Left colon (tissue), 2 donors: ENCODE measurements at places on chromosomes 5 and 9.

DNA sequence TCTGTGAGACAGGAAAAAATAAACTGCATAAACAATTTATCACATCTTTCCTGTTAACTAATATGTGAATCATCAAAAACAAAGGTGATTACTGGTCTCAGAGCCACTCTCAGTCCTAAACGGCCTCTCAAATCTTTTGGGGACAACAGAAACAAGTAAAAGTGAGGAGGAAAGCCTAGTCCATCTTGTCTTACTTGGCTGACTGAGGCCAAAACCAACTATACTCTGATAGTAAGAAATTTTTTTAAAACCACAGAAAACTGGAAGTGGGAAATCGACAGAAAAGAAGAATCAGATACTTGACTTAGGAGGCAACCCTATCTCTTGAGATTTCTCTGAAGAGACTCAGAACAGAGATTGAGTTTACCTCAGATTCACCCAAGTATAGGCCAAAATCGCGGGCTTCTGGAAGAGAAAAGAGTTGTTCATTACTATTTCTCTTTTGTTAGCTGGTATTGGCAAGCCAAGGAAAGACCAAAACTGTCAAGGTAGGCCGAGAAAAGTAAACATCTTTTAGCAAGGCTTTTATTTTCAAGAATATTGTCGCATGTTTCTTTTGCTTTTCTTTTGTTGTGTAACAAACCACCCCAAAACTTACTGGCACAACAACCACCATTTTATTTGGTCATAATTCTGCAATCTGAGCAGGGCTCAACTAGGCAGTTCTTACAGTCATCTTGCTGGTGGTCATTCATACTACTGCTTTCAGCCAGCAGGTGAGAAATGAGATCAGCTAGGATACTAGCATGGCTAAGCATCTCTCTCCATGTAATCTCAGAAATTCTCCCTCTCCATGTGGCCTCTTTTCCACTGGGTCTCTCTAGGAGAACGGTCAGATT is 46.1 kb downstream of the RFX3 start:
- DNase-seq = no peak

DNA sequence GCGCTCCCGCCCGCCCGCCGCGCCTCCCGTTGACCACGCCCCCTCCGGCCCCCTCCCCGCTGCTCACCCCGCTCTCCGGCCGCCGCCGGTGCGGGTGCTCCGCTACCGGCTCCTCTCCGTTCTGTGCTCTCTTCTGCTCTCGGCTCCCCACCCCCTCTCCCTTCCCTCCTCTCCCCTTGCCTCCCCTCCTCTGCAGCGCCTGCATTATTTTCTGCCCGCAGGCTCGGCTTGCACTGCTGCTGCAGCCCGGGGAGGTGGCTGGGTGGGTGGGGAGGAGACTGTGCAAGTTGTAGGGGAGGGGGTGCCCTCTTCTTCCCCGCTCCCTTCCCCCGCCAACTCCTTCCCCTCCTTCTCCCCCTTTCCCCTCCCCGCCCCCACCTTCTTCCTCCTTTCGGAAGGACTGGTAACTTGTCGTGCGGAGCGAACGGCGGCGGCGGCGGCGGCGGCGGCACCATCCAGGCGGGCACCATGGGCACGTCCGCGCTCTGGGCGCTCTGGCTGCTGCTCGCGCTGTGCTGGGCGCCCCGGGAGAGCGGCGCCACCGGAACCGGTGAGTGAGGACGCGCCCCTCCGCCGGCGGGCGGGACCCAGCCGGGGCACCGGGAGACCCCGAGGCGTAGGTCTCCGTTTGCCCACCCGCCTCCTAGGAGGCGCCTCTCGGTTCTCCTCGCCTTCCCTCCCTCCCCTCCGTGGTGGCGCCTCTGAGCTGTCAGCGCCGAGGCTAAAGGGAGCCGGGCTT is at the start of gene VLDLR:
Gene VLDLR, plus strand, starts transcription at position 66 of the 739 bp plus-strand sequence. Its CDS starts 403 bp downstream, at position 469.
- peak; percentile 52 for DNase-seq

DNA sequence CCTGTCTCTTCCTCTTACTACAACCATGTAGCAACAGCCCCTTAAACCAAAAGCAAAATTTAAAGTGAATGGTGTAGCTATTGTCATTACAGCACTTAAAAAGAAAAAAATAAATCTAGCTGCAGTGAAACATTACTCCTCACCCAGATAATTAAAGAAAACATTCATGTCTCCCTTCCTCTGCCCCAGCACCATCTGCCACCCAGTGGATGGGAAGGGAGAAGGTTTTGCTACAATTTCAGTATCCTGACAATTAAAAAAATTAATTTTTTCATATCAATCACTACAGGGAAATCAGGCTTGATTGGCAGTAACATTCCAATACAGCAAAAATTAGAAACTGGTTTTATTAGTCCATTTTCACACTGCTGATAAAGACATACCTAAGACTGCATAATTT is 147.4 kb upstream of the PUM3 start:
- no peak for DNase-seq

DNA sequence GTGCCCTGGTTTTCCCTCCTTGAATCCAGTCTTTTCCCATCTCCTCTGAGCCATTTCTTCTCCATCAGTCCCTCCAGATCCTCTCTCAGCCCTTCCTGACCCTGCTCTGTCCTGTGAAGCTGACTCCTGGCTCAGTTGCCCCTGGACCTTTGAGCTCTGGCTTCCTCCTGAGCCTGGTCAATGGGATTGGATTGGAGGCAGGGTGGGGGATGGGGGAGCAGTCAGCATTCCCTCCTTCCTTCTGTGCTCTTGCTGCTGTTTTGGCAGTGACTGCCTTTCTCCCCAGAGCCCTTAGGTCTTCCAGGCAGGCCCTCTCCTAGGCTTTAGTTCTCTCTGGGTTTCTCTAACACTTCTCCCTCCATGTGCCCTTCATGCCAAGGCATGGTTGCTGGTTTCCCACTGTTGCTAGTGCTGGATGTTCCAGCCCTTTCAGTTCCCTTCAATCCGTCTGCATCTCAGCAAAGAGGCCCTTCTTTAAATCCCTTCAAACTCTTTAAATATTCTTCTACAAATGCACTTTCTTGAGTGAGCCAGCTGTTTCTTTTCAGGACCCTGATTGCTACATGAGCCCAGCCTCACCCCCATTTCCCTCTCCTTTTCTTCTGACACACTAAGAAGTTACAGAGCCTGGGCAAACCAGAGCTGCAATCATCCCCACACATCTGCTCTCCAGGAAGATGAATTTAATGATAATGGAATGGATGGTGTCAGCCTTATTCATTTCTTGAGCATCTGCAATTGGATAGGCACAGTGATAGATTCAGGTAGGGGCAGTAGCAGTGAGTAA is 2.2 kb downstream of the TNFSF15 start:
- no peak for DNase-seq

DNA sequence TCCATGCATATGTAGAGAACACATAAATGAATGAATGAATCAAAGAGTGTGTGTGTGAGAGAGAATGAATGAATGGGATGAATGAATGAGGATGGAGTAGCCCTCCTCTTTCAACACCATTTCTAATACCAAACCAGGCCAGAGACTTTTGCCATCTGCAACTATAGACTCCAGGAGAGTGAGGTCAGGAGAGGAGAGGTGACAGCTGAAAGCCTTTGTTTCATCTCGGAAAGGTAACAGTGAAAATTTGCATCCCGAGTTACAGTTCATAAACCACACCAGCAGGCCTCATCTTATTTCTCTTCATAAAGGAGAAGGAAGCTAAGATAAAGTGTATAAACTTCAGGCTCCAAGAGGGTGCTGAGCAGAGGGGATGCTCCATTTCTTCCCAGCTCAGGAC is 255.3 kb upstream of the KLF4 start:
- DNase-seq = no peak

GRCh38 chr5:4661326-4661725 is 478.8 kb upstream of the ADAMTS16 start:
- DNase-seq = no peak

GRCh38 chr9:96140296-96141127 is 161.5 kb downstream of the HSD17B3 start:
- no peak for DNase-seq

DNA sequence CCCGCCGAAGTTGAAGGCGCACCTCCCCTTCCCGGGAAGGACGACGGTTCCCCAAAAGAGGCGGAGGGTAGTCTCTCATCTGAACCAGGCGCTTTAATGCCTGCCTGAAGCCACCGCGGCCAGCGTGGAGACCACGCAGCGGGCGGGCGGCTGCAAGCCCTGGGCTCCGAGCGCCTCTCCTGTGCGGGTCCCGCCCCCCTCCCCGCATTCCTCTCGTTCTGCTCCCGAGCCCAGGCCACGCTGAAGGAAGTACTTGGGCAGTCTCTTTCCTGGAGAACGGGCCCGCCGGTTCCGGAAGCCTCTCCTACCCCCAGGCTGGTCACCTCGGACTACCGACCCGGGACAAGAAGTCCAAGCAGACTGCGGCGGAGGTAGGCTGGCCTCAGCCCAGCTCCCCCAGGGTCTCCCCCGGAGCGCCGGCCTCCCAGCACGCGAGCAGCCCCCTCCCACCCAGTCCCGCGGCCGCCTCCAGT is 571 bp downstream of the PPIC start:
- DNase-seq = peak; percentile 47

DNA sequence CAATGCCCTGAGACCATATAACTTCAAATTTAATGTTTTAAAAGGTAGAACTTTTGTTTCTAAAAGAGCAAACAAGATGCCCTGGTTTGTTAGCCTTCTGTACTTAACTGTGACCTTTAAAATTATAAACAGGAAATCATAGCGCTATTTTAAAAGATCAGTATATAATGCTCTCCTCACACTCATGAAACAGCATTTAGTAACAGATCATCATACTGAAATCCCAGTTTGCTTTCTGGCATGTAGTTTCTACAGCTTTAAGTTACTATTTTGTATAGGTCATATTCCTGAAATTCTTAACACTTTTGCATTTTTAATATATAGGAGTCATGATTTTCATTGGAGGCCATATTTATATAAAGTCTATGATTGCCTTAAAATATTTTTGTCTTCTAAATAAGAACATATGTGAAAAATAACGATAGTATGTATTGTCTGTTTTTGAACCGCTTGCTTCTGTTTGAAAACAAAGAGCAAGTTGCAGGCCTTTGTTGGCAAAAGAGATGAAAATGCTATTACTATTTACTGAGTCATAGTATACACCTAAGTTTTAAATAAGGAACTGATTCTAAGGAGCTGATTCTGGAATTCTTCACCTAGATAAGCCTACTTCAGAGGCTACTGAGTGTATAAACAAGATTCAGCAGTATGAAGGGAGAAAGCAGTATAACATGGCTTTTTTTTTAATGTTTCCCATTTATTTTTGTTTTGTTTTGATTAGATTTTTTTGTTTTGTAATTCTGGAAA is 20.5 kb downstream of the SRFBP1 start:
- no peak for DNase-seq

DNA sequence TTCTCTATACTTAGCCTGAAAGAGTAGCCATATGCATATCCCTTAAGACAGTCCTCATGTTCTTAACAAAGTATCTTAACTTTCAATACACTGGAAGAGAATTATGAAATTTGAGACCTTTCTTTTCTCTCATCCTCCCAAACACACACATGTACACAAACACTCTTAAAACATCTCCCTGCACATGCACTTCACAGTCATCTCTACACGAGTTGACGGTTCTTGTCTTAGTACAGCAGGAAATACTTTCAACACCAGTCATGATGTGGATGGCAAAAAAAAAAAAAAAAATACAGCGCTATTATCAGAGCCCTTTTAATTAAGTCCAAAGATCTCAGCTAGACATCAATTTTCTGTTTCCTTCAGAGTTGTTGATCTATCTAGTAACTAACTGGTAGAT is 43.6 kb upstream of the PCSK1 start:
- no peak for DNase-seq

DNA sequence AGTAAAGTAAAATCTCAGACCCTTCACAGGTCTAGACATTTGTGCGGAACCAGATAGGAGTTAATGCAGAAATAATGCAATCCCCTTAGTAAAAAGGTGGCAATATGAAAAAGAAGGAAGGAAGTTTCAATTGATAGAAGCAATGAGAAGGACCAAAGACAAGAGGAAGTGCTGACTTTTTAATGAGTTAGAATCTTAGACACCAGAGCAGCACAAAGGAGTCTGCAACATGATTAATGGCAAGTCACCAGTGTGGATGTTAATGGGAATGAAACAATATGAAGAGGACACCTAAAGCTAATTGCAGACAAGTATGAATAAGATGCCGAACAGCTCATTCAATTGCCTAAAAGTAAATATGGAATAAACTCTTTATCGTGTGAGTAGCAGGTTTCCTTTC is 50.9 kb downstream of the MEGF9 start:
- DNase-seq = no peak

GRCh38 chr5:79436224-79436623 is 77.7 kb downstream of the HOMER1 start:
- DNase-seq = no peak

DNA sequence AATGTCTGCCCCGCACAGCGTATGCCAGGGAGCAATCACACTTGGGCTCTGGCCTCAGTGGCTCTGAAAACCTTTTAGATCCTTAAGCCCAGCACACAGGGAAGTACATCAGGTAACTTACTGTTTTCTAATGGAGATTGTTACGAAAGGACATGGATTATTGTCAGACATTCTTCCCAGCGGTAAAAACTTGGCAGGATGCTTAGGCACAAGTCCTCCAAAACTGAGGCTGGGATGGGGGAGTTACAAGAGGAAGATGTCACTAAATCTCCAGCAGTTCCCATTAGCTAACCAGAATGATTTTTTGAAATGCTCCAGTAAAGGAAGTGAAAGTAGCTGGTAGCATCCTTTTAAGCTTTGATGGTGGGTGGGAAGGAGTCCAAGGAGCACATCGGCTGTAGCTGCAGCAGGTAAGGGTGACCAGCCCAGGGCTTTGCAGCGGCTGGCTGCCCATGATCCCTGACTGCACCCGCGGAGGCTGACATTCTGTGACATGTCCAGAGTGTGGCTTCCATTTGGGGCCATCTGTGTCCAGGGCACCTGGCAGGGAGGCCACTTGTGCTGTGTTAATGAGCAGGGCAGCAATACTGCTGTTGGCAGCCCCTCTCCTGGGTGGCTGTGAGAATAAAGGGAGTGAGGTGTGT is 165.8 kb downstream of the GADD45G start:
- DNase-seq = no peak

DNA sequence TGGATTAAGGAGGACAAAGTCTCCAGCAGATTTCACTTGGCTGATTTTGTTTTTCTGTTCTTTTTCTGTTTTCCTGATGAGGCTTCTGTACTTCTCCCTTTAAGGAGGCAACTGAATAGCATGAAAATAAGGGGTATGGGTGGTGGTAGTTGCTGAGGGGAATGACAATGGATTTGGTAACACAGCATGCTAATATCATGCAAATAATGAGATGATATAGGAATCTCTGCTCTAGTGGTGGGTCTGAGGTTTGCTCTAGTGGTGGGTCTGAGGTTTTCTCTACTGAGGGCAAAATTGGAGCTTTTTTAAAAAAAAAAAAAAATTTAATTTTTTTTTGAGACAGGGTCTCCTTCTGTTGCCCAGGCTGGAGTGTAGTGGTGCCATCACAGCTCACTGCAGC is 139.7 kb downstream of the C9orf152 start:
- no peak for DNase-seq

- peak; percentile 33 for DNase-seq
These were observed 62.0 kb downstream of the SUSD1 start for GRCh38 chr9:112112941-112113681.

GRCh38 chr9:36800455-36800854 is 227.8 kb downstream of the MELK start:
- no peak for DNase-seq

DNA sequence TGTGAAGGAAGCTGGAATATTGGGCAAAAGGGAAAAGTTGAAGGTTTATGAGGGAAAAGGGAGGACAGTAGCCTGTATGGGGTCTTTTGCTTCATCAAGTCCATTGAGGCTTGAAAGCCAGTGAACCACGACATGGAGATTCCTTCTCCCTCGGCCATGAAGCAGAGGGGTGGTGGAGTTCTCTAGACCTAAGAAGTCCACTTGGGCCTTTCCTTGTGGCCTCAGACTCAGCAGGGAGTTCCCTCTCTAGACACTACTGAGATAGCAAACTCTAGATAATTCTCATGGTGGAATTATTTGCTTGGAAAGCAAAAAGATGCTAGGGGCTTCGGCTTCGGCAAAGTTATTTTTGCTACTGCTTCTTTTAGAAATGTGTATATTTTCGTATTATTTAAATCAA is 78.5 kb downstream of the FOXD1 start:
- no peak for DNase-seq
